ENCODE measurements at places on chromosomes 6 and 20. TPM values are rescaled to one million over a fixed set of nuclear protein-coding genes. Genes with fewer than 3 reads are reported as not detected.

ENPP4 gene
- 0.32 TPM for total RNA-seq

DNA sequence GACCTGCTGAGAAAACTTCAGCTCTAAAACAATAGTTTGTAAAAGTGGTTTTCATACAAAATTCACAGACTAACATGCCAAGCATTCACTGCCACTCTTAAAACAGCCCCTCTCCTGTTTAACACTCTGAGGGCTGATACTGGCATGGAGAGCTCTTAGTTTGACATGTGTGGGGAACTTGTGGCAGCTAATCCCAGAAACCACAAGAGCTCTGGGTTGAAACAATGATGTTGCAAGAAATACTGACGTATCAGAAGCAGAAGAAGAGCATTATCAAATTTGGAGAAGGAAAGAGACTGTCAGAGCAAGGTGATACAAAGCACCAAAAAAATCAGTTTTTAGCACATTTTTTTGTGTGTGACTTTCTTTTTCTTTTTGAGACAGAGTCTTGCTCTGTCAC is 5.1 kb downstream of the BEND3 start:
- peak; percentile 43 for DNase-seq

ZNF311 gene
- 5.0 TPM for total RNA-seq

PPP1R3G gene
- 0.07 TPM for total RNA-seq

RAET1E gene
- 28.9 TPM for total RNA-seq

DNA sequence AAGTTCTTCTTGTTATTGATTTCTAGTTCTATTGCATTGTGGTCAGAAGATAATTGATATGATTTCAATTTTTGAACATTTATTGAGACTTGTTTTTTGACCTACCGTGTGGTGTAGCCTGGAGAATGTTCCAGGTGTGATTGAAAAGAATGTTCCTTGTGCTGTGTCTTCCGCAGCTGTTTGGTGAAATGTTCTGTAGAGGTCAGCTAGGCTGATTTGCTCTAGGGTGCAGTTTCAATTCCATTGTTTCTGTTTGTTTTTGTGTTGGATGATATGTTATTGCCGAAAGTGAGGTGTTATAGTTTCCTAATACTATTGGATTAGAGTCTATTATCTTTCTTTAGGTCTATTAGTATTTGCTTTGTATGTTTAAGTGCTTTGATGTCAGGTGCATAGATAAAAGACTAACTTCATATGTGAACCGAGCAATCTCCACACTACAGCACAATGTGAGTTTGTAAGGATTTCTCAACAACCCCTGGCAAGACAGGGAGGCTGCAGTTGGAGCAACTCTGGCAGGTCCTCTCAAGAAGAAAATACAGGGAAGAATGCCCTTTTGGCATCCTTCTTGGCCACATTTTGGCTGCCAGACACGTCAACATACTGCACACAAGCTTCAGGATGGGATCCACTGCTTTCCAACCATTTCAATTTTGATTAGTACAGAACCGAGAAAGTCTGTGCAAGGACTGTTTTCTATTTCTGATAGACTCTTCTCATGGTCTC is 320.7 kb downstream of the RNF144B start:
- DNase-seq: no peak

PHF1 gene
- 33.9 TPM for total RNA-seq

BIRC7 gene
- not detected for total RNA-seq

DLK2 gene
- 30.2 TPM for total RNA-seq

PACSIN1 gene
- total RNA-seq: not detected

- no peak for DNase-seq
Observed at GRCh38 chr6:15376900-15377487, 131.1 kb downstream of the JARID2 start.

DNA sequence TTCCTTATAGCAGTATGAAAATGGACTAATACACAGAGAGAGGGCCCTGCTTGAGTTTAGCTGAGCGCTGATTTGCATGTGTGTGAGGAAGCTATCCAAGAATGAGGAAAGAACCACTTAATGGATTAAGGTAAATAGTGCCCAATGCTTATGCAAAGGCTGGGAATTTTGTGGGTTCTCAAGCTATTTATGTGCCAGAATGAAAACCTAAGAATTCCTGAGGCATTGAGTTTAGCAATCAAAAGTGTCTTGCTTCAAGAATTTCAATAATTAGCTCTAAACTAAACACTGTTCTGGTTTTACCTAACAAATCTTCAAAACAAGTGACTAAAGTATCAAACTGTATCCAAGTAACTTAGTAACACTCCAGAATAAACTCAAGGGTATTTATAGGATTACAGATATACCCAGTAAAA is 7.0 kb upstream of the OR14J1 start:
- DNase-seq: no peak

DNA sequence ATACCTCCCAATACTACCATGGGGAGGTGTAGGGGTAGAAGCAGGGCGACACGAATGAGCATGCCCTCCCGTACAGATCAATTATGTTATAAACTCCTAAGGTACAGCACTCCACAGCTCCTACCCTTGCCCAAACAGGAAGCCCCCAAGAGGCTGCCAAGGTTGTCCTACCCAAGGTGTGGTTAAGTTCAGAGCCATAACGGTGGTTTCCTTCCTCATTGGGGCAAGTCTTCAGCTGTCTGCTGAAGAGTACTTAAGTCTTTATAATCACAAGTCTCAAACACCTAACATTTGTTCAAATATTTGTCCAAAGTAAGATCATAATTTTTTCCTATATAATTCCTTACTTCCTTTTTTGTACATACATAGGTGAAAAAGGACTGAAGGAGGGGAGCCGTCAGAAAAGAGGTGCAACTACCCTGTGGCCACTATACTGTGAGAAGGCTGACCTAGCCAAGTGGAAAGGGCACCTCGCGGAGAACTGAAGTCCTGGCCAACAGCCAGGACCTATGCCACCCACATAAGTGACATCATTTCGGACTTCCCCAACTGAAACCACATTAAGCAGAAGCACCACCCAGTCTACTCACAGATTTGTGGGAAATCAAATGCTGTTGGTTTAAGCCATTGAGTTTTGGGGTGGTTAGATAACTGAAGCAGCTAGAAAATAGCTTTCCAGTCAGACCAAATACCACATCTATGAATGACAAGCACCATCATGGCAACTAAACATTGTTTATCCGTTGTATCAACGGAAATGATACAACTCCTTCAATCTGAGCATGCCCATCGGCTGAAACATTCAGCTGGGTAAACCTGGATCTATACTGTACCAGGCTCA is 2.9 kb upstream of the RAB22A start:
- peak; percentile 85 for DNase-seq

DNA sequence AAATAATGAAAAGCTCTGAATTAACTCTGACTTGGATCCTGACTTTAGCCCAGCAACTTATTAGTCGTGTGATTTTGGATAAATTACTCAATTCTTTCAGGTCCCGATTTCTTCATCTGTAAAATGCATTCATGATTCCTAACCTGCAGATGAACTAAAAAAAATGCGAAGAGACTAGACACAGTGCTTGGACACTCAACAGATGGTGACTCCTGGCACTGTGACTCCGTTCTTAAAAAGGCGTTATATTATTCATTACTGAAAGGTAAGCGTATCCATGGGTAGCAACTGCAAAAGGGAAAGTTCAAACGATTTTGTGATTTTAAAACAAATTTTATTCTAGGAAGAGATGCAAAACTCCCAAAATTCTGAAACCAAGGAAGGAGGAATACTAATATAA is 226.3 kb downstream of the KIF16B start:
- no peak for DNase-seq

DNA sequence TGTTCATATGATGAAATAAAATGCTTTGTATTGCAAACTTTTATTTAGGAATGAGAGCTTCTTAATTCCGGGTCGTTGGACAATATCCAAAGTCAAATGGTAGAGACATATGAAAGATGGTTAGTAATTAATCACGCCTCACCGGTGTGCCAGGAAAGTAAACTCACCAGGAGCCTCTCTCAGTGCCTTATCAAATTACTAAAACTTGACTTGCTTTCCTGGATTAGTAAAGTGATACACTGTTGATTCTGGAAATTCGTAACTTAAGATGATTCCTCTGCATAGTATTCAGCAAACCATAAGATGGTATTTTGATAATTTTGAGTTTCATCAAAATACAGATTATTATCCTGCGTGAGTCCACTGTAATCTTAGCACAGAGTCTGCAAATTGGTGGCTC is 115.2 kb downstream of the PAX1 start:
- DNase-seq: no peak

DNA sequence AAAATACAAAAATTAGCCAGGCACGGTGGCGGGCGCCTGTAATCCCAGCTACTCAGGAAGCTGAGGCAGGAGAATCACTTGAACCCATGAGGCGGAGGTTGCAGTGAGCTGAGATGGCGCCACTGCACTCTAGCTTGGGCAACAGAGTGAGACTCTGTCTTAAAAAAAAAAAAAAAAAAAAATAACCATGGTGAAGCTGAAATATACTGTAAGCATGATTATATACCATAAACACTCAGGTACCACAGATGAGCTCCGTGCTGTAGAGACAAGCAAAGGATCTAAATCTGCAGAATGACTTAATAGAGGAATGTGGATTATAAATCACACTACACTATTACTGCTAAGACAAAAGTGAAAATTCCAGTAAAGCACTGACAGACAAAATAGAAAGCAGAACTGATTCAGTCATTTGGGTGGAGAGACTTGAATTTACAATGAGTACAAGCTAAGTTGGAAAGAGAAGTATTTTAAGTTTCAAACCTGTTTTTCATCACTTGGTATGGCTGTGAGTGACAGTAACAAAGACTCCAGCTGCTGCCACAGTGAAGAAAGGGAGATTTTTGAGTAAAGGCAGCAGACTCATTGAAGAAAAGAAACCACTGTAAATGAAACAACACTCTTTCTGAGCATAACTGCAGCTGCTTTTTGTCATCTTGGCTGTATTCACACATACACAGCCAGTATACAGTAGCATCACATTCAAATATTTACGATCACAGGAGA is 322.1 kb downstream of the RNGTT start:
- DNase-seq: no peak

DNA sequence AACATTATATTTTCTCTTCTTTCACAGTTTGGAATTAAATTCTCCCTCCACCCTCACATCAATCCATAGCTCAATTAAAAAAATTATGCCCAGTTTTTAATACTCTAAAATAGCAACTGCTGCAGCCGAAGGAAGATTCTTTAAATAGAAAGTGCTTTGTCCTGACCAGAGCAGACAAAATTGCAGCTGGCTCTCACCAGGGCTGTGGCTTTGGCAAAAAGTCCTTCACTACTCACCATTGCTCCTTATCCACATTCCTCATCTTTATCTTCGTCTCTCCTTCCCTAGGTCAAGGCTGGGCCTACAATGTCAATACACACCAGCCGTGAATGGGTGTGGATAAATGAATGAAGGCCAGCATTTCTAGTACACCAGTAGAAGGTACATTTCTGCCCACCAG is 107.9 kb upstream of the VGLL2 start:
- DNase-seq: no peak

RREB1 gene
- 53.5 TPM for total RNA-seq

FAM209B gene
- not detected for total RNA-seq

- peak; percentile 88 for DNase-seq
Observed at GRCh38 chr6:146990821-146991798, 213.1 kb upstream of the STXBP5 start.

DNA sequence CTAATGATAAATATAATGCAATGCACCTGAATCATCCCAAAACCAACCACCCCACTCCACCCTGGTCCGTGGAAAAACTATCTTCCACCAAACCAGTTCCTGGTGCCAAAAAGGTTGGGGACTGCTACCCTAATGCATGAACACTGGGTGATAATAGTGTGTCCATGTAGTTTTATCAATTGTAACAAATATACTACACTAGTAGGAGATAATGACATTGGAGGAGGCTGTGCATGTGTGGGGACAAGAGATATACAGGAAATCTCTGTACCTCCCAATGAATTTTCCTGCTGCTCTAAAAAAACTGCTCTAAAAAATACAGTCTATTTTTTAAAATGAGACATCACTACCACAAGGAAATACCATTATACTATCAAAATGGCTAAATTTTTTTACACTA is 20.5 kb downstream of the CEP85L start:
- DNase-seq: no peak

EYS gene
- 1.6 TPM for total RNA-seq

- DNase-seq: no peak
Observed at GRCh38 chr20:61163031-61163430, 89.0 kb upstream of the CDH4 start.

LHFPL5 gene
- total RNA-seq: not detected

- DNase-seq: no peak
Observed at GRCh38 chr6:145373826-145374225, 361.5 kb downstream of the EPM2A start.

GRCh38 chr6:6723361-6723760 is 134.8 kb downstream of the LY86 start:
- no peak for DNase-seq

Data from MCF 10A (cell line).